ENCODE measurements at places on chromosomes 3 and 15. TPM values are rescaled to one million over a fixed set of nuclear protein-coding genes. Genes with fewer than 3 reads are reported as not detected.

Gene NMB
- 5.1 TPM for total RNA-seq

GRCh38 chr3:42345811-42346210 is 64.6 kb downstream of the LYZL4 start:
- no peak for DNase-seq

GRCh38 chr15:76337059-76337695 is 604 bp downstream of the ISL2 start:
- DNase-seq: no peak

GRCh38 chr3:159763011-159763601 is 225.5 kb upstream of the IL12A start:
- DNase-seq: peak; percentile 77

Gene SI
- not detected for total RNA-seq

Gene PPP2R3A
- 7.1 TPM for total RNA-seq

- peak; percentile 91 for DNase-seq
These were observed at the start of gene SMAD3 for GRCh38 chr15:67065531-67066005. TSS of gene SMAD3 (plus strand) at chr15:67065602. CDS start at chr15:67066155, 553 bp downstream.

GRCh38 chr3:149095487-149095886 is 9.2 kb upstream of the HLTF start:
- no peak for DNase-seq

DNA sequence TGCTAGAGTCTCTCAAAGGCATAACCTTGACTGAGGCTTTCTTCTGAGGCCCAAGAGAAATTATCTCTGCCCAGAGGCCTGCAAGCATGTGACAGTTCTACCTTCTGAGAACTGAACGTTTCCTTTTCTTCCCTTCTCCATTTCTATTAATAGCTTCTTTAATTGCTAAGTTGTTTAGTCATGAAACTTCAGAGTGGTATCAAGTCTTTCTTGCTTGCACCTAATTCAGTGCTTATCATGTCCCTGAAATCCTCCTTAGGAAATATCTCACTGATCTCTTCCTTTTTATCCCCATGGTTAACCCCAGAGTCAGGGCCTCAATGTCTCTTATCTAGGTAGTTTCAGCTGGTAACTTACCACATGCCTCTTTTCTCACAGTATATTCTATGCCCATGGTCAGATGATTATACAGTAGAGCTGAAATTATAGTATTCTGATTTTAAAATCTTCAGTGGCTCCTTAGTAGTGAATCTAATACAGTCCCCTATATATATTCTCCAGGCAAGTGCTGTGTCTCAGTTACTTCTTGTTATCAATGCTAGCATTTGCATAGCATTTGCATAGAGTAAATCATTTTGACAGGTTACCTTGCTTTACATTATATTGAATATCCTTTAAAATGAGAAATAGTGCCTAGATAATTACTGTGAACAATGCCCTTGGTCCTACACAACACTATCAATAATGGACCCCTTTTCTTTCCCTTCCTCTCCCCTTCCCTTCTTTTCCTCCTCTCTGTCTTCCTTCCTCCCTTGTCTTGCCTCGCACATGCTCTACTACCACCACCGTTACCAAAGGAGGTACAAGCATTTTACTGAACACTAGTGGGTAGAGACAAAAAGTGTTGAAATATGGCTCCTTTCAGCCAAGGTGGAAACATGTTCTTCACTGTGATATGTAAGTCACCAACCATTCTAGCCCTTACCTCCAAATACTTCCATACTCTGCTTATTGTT is 33.0 kb downstream of the KBTBD8 start:
- no peak for DNase-seq

DNA sequence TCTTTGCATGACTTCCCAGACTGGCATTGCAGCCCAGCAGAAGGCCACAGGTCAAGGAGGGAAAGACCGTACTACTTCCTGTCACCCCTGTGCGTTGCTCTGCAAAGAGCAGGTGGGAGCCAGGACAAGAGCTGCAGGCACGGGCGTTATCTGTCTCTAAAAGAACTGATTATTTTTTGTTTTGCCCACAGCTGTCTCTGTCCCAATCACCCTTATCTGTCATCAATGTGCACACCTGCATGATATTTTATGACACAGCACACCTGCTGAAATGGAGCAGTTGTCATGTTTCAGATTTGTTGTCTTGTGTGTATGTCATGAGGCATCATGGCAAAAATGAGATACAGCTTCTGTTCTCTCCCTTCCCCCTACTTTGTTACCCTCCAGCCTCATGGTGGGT is 58.8 kb downstream of the SLCO3A1 start:
- no peak for DNase-seq

DNA sequence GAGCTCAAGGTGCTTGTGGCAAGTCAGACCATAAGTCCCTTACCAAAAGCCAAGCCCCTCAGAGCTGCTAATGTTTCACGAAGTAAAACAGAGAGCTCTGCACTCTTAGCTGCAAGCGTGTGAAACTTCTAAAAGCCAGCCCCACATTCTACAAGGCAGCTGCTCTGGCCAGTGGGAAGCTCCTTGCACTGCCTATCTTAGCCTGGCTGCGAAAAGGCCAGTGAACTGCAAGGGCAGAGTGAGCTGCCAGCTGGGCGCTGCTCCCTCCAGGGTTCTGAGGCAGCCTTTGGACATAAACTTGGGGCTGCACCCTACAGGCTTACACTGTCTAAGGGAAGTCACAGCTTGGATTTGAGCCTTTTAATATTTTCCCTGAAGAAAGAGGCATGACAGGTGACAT is 2.2 kb upstream of the MUSTN1 start:
- DNase-seq: no peak

- no peak for DNase-seq
These were observed 30.4 kb downstream of the IQSEC1 start for GRCh38 chr3:13042715-13043271.

- peak; percentile 59 for DNase-seq
These were observed 9.2 kb downstream of the FYCO1 start for GRCh38 chr3:45986303-45986982.

Gene ZNF662
- total RNA-seq: not detected

Gene SHQ1
- 30.4 TPM for total RNA-seq

DNA sequence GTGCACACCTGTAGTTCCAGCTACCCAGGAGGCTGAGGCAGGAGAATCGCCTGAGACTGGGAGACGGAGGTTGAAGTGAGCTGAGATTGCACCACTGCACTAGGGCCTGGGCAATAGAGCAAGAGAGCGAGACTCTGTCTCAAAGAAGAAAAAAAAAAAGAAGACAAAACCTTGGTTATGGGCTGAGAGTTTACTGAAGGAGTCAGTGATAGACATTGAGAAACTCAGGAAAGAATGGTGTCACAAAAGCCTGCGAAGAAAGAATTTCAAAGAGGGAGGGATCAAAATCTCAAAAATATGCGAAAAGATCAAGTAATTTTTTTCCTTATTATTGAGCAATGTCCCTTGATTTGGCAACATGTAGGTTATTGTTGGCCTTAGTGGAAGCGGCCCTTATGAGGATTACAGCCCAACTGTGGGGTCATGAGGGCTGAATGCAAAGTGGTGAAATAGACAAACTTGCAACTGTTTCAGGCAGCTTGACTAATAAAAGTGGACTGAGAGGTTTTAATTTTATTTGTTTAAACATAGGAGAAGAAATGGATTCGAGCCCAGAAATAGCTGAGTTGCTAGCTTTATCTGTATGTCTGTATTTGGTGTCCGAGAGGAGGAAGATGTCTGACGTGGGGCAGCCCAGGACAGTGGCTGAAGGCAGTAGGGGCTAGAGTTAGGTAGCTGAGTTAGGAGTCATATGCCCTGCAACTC is 18.8 kb upstream of the CELF6 start:
- DNase-seq: peak; percentile 78

Gene SLC15A2
- 0.79 TPM for total RNA-seq

Gene KNL1
- total RNA-seq: 7.9 TPM

Gene TM4SF18
- not detected for total RNA-seq

- DNase-seq: peak; percentile 78
These were observed 25.5 kb downstream of the ASB7 start for GRCh38 chr15:100627789-100628395.

Gene DET1
- 7.6 TPM for total RNA-seq

Gene SRGAP3
- total RNA-seq: 19.8 TPM

Gene VGLL3
- 6.3 TPM for total RNA-seq

GRCh38 chr3:185175370-185175987 is 22.6 kb upstream of the C3orf70 start:
- DNase-seq: no peak

- DNase-seq: no peak
These were observed 307.7 kb downstream of the ARPP21 start for GRCh38 chr3:35946854-35947515.

DNA sequence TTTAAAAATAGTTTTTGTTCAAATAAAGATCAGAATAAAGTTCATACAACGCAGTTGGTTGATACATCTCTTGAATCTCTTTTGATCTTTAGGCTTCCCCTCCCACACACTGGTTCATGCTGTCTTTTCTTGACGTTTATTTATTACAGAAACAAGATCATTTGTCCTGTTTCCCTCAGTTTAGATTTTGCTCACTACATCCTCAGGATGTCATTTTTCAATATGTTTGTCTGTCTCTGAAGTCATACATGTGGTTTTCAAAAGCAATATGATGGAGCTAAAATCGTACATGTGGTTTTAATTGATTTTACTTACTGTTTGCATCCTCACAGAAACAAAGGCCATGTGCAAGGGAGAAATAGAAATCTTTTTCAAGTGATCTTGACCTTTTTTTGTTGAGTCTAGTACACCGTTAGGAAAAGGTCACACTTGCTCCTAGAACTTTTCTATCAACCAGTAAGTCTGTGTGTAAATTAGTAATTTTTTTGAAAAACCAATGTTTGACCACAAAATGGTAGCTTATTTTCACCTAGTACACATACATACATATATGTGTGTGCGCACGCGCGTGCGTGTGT is 63.7 kb upstream of the SENP5 start:
- no peak for DNase-seq

Gene THBS1
- 393 TPM for total RNA-seq

Gene EXD1
- 0.37 TPM for total RNA-seq

Gene HRG
- total RNA-seq: 0.16 TPM

DNA sequence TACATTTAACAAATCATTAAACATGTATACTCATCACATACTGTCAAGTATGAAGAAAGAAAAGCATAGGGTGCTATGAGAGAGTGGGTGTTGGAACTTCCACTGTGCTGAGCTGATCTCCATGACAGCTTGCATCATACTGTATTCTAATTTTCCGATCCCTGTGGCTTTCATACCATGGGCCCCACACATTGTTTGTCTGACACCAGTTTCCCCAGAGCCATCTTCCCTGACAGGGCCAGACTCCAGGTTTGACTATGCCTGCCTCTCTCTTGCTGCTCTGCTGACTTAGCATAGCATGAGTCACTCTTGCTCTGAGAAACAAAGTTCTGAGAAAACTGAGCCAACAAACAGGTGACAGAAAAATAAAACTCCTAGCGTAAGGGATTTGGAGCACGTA is 37.0 kb upstream of the CASR start:
- no peak for DNase-seq

Gene VILL
- not detected for total RNA-seq

Gene FBXO40
- not detected for total RNA-seq

Gene PLD1
- total RNA-seq: 14.8 TPM

GRCh38 chr3:186213946-186214345 is 105.1 kb upstream of the ETV5 start:
- DNase-seq: no peak

GRCh38 chr3:14295801-14296200 is 106.6 kb upstream of the SLC6A6 start:
- DNase-seq: no peak

Gene CISH
- total RNA-seq: 0.59 TPM

Gene ARID3B
- total RNA-seq: 4.7 TPM

Gene NRROS
- total RNA-seq: not detected

GRCh38 chr15:89628806-89629715 is 26.2 kb downstream of the KIF7 start:
- DNase-seq: no peak

Gene ISL2
- total RNA-seq: not detected

Gene LMCD1
- total RNA-seq: 0.83 TPM

Gene RASL12
- total RNA-seq: not detected

Gene OIP5
- total RNA-seq: 5.7 TPM

Data from MCF 10A (cell line).